GF-D8 (cell line): ENCODE measurements at places on chromosomes 3 and 15.

DNA sequence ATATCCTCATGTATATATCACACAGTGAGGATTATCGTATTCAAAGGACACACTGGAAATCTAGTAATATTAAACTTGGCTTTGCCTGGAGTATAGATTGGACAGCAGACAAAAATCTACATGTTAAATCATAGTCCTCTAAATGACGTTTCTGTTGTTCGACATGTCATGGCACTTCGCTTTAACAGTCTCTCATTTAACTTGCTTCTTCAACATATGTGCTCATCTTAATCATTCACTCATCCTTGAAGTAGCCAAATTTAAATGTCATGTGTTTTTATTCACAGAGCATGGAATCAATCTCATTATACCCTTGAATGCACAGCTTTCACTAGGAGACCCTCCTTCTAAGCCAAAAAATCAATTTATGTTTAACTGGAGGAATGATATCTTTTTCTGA is 417.0 kb upstream of the CNTN6 start:
- DNase-seq = no peak

DNA sequence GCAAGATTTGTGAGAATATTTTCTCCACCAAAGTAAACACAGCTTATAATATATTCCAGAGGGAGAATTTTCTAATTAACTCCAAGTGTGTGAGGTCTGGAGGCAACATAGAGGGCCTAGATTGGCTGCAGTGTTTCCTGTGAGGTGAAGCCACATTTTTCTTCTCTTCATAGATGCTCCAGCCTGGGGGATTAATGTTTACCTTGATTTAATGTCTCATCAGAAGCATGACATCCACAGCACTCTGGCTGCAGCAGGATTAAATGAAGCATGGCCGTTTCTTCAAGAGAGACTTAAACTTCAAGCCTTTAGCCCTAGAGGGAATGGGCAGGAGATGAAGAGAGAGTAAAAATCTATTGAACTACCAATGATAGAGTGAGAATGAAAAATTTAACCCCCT is 137.9 kb upstream of the ZBTB20 start:
- no peak for DNase-seq

- DNase-seq = no peak
Observed at GRCh38 chr3:77526573-77527113, 486.7 kb downstream of the ROBO2 start.

DNA sequence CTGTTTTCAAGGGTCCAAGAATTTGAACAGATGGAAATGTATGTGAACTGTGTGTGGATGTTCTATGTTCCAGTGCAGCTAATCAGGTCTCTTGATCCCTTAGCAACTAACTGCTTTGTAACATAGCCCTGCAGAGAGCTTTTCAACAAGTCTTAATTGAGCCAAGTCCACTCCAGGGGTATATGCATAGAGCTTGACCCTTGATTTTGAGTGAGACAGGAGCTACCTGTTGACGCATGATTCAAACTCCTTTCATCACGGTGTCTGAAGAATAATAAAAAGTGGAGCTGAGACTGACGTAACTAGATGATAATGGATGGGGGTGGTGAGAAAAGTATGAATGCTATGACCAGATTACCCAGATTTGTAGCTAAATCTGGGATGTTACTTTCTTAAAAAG is 93.3 kb upstream of the CCDC54 start:
- no peak for DNase-seq

DNA sequence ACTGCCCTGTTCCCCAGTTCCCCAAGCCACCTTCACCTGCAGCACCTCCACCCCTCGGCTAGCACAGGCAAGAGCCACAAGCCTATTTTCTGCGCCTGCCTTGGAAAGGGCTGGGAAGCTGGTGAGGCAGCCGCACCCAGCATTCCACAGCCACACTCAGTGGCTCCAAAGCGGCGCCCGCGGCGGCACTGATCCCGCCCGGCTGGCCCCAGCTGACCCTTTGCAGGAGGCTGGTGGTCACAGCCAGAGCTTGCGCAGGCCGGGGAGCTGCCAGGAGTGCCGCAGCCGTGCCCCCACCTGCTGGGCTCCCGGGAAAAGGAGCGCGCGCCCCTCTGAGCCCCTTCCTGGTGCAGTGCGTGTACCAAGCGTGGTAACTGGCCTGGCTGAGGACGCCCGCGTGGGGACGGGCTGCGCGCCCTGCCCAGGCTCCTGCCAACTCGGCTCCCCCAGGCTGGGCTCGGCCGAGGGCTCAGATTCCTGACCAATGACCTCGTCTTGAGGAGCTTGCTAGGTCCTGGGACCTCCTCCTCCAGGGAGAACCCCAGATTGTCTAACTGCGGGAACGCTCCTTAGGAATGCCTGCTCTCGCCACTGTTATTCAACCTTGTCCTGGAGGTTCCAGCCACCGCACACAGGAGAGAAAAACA is 13.3 kb downstream of the GRAMD2A start:
- DNase-seq = no peak

DNA sequence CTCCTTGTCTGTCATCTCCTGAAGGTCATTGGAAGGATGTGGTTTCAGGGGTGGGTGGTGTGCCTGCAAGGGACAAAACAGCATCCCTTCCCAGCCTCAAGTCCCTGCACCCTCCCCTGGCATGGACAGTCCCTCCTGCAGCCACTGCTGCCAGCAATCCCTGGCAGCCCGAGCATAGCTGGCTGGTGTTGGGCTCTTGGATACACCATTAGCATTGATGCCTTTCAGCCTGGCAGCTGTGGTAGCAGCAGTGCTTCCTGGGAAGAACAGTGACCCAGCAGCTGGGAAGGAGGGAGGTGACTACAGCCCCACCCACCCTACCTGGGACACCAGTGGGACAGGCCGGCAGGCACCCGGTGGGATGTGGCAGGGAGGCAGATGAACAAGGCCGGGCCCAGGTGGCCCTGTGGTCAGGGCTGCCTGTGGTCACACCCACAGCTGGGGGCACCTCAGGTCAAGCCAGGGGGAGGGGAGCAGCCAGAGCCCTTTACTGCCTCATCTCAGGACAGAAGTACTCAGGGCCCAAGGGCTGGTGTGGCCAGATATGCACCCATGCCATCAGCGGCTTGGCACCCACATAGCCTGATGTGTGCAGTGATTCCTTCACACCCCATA is 32.9 kb upstream of the TMEM115 start:
- DNase-seq = no peak

DNA sequence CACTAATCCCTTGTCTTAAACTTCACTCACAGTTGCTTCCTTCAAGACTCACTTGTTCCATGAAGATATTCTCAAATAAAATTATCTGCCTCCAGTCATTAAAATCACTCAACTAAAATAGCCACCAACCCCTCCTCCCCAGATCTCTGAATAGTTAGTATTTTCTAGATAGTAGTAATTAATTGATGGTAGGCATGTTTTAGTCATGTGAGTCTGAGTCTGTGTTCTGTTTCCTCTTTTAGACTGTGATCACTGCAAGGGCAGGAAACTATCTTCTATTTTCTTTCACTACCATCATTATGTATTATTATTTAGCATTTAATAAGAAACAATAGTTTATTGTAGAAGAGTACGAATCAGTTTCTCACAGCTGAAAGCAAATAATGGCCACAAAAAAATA is 1080.5 kb downstream of the IGSF11 start:
- DNase-seq = no peak

GRCh38 chr3:149435996-149436885 is 38.3 kb upstream of the TM4SF4 start:
- DNase-seq = no peak

DNA sequence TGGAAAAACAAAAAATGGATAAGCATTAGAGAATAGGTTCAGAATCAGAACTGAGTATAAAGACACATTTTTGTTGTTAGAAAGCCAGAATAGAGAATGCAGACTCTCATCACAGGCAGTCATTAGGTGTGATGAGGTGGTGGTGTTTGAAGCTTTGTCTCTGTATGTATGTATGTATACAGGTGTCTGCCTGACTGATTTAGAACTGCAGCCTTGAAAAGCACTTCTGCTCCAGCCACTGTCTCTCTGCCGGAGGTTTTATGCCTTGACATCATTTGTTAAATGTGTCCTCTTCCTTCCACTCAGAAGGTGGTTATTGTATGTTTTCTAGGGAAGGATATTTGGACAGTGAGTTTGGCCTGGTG is 80.7 kb upstream of the ZBED2 start:
- DNase-seq = no peak

- DNase-seq = no peak
Observed at GRCh38 chr15:92429378-92430068, 35.8 kb downstream of the ST8SIA2 start.

DNA sequence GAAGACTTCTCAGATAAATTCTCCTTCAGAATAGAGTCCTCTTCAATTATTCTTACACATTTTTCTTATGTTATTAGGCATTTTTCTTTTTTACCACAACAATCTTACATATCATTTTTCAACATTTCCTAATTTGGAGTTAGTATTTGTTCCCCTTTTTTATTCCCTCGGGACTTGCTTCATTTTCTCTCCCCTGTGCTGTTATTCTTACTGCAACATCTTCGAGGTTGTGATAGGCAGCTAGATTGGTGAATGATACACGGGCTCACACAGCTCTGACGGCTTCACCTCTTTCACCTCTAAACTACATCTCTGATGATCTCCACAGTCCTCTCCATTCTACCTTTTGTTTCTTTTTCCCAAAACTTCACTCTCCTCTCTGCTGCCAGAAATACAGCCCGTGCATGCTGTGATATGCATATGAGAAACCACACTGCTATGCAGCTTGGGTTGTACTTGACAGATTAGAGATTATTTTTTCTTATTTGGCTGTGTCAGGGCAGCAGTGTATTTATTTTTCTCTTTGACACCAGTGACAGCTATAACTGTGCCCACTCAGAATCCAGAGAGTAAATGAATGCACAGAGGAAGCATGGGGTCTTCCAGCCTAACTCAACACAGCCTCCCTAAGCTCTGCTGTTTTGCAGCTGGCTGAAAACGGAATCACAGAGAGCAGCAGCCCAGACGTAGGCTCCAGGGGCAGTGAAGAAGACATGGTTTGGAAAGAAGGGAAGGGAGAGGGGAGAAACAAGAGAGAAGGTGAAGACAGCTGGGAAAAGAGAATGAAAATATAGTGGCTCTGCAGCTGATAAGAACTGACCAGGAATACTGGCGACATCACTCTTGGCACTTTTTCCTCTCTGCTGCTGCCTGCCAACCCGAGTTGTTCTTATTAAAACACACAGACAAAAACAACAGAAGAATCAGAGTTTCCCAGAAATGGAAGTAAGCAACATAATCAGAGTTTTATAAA is 61.8 kb downstream of the SLC9A9 start:
- DNase-seq = no peak

- DNase-seq = no peak
Observed at GRCh38 chr3:9088441-9089353, 125.4 kb upstream of the RAD18 start.

GRCh38 chr3:27202959-27203358 is 166.2 kb downstream of the NEK10 start:
- no peak for DNase-seq

GRCh38 chr3:27666708-27667107 is 55.4 kb downstream of the EOMES start:
- peak; percentile 82 for DNase-seq

DNA sequence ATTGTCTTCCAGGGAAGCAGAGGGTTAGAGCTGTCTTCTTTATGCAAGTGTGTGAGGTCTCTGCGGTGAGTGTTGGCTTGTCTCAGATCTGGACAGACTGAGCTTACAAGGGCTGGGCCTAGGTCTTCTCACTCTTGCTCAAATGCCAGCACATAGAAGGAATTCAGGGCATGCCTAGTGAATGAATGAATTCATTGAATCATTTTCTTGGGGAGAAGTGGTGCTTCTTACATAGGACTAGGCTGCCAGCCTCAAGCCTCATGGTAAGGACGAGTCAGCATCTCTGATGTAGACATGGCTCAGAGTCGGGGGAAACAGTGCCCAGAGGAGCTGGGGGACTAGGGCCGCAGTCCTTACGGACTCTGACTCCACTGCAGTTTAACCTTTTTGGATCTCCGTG is 17.2 kb downstream of the MKRN2 start:
- DNase-seq = no peak

DNA sequence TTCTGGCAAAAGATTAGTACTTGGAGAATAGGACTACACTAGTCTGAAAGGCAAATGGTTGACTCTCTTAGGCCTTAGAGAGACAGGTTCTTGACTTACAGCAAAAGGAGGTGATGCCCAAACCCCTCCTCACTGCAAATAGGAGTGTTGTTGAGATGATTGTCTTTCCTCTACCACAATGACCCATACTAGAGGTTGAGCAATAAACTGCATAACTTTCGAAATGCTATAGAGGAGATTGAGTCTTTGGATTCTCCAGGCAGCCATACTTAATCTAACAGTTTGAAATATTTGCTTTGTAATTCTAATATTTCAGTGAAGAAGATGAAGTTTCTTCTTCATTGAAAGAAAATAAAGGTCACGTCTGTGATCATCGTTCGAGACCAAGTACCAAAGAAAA is 498.5 kb upstream of the GBE1 start:
- no peak for DNase-seq

DNA sequence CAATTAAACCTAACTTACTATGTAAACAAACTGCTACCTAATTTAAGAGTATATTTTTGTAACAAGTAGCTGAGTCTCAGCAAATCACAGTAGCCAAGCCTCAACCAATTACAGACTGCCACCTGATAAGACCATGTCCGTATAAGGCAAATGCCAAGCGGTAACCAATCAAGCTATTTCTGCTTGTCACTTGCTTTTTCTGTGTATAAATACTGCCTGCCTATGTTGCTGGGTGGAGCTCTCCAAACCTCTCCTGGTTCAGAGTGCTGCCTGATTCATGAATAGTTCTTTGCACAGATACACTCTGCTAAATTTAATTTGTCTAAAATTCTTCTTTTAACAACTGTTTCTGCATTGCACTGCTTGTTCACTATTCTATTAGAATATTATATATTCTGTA is 42.6 kb downstream of the ZNF148 start:
- DNase-seq = no peak

DNA sequence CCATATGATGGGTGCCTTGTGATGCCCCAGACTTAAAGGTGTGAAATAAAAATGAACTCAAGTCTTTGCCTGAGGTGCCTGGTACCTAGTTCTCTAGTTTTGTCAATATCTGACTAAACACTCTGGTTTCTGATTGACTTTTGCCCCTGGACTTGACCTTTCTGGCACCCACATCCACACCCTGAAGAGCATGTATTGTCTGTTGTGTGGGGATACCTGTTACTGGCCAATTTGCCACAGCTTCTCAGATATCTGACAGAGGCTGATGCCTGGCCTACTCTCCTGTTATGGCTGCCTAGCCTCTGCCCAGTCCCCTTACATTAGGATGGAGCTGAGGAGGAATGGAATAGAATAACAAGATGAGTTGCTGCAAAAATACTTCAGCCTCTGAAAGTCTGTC is 3.6 kb downstream of the ZBTB38 start:
- no peak for DNase-seq

- DNase-seq = no peak
Observed at GRCh38 chr3:167762296-167762695, 26.8 kb downstream of the SERPINI1 start.

GRCh38 chr3:123536153-123536895 is 48.5 kb downstream of the HACD2 start:
- DNase-seq = no peak

- DNase-seq = peak; percentile 63
Observed at GRCh38 chr3:72848703-72849081, 447 bp upstream of the SHQ1 start.
